Small intestine (tissue), 16 donors: ENCODE measurements at places on chromosomes 3 and 15. TPM values are rescaled to one million over a fixed set of nuclear protein-coding genes. Genes with fewer than 3 reads are reported as not detected.
A peak's percentile ranks its signal among the peaks of the same experiment; 100 is the strongest.

DNA sequence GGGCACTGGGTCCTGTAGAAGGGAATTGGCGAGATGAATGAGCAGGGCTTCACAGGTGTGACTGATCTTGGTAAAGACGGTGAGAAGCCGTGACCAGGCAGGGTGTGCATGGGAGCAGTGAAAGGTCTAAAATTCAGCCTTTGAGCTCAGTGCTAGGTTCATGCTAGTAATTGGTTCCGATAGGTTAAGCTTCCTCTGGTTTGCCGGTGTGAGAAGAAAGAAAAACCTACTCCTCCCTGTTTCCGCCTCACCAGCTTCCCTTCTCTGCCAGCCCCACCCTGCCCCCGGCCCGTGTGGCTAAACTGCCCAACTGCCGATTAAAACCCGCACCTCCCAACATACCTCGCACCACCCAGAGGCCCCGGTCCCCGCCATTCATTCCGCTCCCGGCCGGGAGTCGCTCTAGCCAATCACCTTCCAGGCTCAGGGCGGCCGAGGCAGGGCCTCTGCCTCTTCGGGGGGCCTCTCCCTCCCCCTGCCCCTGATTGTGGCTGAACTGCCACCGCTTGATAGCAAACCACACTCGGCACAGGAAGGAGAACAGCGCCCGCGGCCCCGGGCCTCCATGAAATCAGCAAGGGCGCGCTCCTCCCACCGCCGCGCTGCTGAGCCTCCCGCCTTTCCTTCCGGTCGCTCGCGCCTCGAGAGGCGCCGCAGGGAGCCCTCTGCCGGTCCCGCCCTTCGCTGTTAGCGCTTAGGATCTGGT lies 7.3 kb upstream of the NRROS start:
- peak; percentile 82 for DNase-seq

The GPR15 gene
- polyA plus RNA-seq, result 0.16 TPM

DNA sequence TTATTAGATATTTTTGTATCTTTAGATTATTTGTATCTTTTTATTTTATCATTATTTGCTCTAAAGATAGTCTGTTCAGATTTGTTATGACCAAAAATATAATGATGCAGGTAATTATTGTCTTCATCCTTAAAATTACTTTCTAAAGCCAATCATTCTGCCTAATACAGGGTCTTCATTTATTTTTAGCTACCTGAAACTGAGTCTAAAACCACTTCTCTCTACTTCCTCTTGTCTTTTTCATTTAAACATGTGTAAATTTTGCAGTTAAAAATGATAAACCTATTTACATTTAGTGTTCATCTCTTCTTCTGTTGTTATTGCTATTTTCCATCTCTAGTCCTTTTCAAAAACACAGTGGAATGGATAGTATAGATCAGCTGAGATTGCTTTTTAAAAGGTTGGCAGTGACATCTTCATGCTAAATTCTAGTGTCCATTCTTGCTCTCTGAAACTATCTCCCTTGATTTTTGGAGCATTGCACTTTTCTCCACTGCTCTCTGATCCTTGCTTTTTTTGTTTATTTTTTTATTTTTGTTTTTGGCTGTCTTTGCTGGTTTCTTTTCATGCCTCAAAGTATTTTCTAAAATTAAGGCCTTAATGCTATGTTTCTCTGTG lies 91.8 kb downstream of the UBE2E2 start:
- no peak for DNase-seq

GRCh38 chr3:186583831-186584230 lies 13.3 kb downstream of the DNAJB11 start:
- DNase-seq, result no peak
